Fibroblast of skin of right biceps (primary cell): ENCODE measurements at places on chromosomes 6 and 20.

DNA sequence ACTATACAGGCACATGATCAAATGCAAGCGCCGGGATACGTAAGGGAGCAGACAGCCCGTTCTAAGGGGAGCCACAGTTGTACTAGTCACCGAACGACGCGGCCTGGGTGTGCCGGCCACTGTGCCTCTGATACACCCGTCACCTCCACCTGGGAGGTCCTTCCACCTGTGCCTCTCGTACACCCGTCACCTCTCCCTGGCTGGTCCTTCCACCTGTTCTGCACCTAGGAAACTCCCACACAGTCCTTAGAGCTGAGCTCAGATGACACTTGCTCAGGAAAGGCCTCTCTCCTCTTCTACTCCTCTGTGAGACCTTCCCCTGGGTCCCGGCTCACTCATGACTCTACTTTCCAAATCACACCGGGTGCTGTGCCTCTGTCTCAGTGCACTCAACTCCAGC lies 245.0 kb downstream of the TTLL2 start:
- no peak for DNase-seq

GRCh38 chr6:161360520-161360919 lies 86.7 kb upstream of the AGPAT4 start:
- DNase-seq = no peak

- DNase-seq = peak; percentile 89
Measured at GRCh38 chr6:129749749-129750120, 39.8 kb upstream of the ARHGAP18 start.

DNA sequence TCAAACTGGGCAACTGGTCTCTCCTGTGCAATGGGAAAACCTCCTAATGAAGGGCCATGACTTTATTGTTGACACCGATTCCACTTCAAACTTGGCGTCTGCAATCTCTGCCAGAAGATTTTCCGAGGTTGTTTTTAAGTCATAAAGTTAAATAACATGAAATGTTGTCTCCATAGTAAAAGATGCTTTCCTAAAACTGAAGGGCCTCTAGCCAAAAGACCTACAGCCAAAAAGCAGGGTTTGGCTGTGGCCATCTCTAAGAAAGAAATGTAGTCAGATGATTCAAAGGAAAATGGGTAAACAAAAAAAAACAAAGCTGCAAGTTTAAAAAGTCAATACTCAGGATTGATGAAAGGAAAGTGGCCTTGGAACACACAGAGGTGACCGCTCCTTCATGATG lies 14.1 kb downstream of the CD93 start:
- DNase-seq = no peak

DNA sequence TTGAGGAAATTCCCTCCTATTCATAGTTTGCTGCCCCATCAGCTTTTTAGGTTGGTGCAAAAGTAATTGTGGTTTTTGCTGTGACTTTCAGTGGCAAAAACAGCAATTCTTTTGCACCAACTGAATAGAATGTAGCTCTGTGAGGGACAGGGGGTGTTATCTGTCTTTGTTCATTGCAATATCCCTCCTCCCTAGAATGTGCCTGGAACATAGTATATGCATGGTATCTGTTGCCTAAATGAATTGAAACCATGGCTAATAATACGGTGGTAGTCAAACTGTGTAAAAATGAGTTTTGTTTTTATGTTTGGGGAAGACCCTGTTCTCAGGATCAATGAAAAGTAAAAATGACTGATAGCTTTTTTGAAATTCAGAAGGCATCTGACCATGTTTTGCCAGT lies 45.1 kb downstream of the SCAND1 start:
- DNase-seq = no peak

DNA sequence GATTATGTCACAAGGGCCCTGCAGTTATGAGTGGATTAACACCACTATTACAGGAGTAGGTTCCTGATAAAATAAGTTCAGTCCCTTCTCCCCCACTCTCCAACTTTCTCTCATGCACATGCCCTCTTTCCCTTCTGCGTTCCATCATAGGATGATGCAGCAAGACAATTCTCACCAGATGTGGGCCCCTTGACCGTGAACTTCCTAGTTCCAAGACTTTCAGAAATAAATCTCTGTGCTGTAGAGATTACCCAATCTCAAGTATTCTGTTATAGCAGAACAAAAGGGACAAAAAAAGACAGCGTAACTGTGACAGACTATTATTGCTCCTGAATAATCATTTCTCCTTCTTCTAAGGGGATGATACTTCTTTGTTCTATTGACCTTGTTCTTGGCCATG lies 33.8 kb upstream of the TMEM244 start:
- peak; percentile 32 for DNase-seq

DNA sequence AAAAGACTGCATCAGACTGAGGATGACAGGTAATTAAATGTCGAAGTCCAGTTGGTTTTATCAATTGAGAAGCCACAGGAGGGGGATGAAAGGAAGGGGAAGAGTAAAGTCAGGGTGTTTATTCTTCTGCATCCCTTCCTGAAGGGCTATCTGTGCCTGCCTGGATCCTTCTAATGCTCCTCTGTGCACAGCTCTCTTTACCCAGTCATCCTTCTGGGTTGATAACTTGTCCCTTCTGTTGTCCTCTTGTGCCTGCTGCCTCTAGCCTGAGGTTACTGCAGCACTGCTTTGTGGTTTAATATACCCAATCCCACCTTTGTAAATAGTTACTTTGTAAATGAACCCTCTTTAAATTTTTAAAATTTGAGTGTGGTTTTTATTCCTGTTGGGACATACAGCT lies 1127.3 kb downstream of the EPHA7 start:
- no peak for DNase-seq

DNA sequence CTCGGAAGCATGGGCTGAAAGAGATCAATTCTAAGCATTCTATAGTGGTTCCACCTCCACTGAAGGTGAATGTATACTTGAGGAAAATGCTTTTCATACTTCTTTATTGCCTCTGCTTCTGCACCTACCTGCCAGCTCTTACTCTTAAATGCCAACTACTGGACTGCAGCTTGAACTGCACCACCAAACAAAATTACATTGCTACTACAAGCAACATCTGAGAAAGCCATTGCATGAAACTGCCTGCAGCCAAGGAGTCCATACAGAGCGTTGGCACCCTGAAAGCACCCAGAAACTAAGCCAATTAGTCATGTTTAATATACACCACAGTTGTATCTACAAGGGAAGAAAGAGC lies 440.9 kb downstream of the BTBD3 start:
- DNase-seq = no peak

DNA sequence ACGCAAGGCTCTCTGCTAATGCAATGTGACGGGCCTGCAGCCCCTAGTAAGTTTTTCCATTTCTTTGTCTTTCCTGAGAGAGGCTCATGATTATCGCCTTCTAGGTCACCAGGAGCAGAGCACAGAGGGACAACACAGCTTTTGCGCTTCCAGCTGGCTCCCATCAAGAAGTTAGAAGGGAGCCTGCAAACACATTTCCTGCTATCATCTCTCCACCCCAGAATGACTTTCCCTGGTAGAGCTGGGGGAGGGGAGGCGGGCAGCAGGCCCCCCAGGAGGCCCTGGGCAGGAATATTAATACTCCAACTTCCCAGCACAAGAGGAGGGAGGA lies 35.7 kb upstream of the CCDC167 start:
- peak; percentile 26 for DNase-seq

- DNase-seq = no peak
Measured at GRCh38 chr20:50111829-50112495, 988 bp downstream of the UBE2V1 start.

DNA sequence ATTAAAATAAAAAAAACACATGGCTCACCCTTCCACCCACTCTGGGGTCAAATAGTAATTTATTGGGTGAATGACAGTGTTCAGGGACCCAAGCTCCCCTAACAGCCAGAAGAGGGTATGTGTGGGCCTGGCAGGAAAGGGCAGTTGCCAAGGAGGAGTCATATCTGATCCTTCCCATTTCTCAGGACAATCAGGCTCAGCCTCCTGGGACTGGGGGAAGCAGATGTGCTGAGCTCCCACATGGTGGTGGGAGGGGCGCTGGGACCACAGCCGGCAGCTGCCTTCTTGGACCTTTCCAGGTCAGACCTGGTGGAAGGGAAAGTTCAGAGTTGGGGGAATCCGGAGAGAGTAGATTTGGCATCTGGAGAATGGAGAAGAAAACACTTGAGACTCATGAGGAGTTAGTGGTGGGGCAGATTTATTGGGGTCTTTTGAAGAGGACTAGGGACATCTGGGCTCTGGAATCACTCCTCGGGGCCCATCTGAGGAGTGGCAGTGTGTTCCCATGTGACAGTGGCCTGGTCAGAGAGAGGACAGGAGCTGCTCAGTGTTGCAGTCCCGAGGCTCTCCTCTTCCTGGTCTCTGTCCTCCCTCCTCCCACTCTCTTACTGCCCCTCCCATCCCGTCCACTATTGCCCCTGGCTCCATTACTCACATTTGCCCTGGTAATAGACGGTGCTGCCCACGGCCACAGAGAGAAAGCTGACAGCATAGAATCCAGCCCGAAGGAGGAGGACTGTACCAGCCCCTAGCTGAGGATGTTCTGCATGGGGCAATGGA lies 3.0 kb downstream of the LST1 start:
- no peak for DNase-seq

- no peak for DNase-seq
Measured at GRCh38 chr20:32631933-32632460, 41.7 kb downstream of the C20orf203 start.

DNA sequence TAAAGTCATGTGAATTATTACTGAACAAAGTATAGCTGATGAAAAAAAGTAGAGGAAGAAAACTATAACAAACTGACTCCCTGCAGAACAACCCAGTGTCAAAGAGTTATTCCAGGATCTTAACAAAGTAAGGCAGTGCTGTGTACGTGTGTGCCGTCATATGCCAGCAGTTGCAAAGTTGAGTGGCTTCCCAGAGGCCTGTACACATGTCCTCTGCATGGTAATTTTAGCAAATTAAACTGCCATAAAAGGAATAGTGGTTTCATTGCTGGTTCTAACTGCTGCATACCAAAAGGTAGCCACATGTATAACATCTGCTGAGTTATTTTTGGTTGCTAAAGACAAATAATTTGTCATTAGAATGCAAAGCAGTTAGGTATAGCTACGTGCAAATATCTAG lies 44.8 kb downstream of the RIPOR2 start:
- peak; percentile 57 for DNase-seq

- DNase-seq = no peak
Measured at GRCh38 chr20:44319839-44320422, 8.9 kb upstream of the FITM2 start.

DNA sequence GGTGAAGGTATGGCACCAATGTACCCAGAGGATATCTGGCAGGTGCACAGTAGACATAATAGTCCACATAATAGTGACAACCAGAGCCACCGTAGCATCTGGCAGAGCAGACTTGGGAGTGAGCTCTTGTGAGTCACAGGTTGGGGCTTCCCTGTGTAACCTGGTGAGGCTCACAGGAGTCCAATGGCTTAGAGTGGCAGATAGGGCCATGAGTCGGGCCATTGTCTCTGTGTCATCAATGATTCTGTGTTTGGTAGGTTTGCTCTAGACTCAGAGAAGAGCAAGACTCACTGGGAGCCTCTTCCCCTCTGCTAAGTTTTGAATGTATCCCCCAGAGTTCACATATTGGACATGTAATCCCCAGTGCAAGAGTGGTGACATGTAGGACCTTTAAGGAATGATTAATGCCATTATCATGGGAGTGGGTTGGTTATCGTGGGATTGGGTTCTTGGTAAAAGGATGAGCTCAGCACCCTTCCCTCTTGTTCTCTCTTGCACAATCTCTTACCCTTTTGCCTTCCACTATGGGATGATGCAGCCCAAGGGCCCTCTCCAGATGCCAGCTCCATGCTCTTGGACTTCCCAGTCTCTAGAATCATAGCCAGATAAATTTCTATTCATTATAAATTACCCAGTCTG lies 22.6 kb upstream of the SIRPA start:
- DNase-seq = no peak

GRCh38 chr6:115838763-115839401 lies 221.8 kb downstream of the FRK start:
- DNase-seq = peak; percentile 22

GRCh38 chr6:18985996-18986395 lies 598.8 kb downstream of the RNF144B start:
- DNase-seq = no peak

- no peak for DNase-seq
Measured at GRCh38 chr6:6395581-6396197, 75.2 kb upstream of the F13A1 start.

GRCh38 chr6:89239338-89239737 lies 22.2 kb upstream of the GABRR1 start:
- DNase-seq = no peak

DNA sequence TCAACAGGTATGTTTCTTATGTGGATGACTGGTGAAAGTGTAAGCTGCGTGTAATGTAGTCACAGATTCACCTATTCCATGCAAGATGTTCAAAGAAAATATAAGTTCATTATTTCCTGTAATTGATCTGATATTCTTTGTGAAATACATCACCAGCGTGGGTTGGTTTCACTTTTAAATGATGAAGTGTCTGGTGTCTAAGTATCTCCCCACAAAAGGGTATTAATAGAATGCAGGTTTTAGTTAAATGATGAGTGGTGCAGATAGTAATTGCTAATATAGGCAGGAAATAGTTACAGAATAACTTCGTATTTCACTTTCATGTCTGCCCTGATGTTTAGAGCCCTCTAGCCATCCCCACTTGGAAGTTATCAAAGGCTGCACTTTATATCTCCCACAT lies 22.2 kb downstream of the PGBD1 start:
- no peak for DNase-seq

DNA sequence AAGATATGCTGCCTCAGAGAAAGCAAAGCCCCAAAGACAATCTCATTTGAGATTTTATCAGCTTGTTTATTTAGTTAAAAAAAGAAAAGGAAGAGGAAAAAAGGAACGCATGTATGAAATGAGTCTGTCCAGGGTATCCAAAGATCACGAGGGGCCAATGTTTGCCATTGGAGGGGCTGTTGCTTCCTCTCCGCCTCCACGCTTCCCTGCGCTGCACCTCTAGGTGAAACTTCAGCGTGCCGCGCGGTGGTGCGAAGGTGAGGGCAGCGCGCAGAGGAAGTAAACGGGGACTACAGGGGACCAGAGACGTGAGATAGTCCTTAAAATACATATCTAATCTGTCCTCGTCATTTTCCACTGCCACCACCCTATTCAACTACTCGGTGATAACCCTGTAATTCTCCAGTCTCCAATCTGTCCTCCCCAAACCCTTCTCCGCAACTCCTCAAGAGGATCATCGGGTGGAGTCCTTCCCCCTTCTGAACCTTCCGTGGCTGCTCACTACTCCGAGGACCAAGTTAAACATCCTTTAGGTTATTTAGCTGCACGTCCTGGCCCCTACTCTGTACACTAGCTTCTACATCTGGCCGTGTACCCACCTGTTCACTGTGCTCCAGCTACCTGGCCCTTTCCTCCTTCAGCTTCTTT lies 1.1 kb upstream of the DCBLD1 start:
- no peak for DNase-seq

GRCh38 chr6:32047855-32048766 lies 9.9 kb downstream of the CYP21A2 start:
- peak; percentile 47 for DNase-seq

GRCh38 chr6:79180052-79180451 lies 54.4 kb downstream of the HMGN3 start:
- no peak for DNase-seq

GRCh38 chr6:158270389-158271127 lies 41.7 kb upstream of the TULP4 start:
- DNase-seq = no peak

- DNase-seq = peak; percentile 38
Measured at GRCh38 chr6:21914121-21914973, 320.8 kb downstream of the SOX4 start.

GRCh38 chr6:118216751-118217150 lies 309.7 kb downstream of the SLC35F1 start:
- no peak for DNase-seq
